ENCODE measurements at places on chromosomes 2 and 18.
A peak's percentile ranks its signal among the peaks of the same experiment; 100 is the strongest.

- peak; percentile 1 for DNase-seq
Observed at GRCh38 chr2:7288484-7288883, 371.3 kb downstream of the RNF144A start.

DNA sequence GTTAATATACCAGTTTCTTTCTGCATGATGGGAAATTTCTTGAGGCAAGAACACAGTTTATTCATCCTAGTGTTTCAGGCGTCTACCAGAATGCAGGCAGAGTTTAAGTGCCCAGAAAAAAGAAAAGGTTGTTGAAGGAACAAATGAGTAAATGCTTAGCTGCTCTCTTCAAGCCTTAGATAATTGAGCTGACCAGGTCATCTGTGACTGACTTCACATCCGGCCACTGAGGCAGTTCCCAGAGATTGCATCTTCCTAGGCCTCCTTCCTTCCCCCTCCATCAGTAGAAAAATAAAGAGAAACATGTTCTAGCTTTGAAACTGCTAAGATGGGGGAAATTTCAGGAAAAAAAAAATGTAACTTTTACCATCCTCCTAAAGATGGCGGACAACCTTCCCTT lies 9.4 kb upstream of the TMEM163 start:
- no peak for DNase-seq

DNA sequence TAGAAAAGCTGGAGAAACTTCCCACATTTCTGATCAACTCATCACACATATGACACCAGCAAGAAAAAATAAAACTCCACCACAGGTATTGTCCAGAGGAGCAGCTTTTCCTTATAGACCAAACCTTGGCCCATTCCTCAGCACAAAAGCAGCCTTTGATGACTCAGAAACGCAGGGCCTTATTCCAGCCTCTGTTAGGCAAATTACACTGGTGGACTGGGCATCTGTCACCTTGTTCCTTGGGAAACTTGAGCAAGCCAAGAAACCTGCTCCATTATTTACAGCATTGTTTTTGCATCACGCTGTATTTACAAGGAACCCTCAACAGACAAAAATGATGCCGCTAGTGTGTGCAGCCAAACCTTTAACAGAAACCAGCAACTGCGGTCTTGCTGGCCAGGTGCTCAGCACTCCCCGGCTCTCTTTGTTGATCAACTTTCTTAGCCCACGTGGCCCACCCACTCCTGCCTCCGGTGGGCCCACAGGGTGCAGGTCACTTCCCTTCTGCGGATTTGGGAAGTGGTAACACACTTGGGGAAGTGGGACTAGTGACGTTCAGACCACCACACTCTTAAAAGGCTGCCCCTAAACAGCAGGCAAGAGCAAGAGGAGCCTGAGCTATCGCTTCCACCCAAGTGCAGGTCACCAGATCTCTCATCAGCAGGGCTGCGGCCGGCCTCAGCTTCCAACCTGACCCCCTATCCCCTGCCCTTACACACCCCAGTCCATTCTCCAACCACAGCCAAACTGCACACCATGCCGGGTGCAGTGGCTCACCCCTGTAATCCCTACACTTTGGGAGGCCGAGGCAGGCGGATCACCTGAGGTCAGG lies 1.5 kb downstream of the AP1S3 start:
- DNase-seq, result no peak

DNA sequence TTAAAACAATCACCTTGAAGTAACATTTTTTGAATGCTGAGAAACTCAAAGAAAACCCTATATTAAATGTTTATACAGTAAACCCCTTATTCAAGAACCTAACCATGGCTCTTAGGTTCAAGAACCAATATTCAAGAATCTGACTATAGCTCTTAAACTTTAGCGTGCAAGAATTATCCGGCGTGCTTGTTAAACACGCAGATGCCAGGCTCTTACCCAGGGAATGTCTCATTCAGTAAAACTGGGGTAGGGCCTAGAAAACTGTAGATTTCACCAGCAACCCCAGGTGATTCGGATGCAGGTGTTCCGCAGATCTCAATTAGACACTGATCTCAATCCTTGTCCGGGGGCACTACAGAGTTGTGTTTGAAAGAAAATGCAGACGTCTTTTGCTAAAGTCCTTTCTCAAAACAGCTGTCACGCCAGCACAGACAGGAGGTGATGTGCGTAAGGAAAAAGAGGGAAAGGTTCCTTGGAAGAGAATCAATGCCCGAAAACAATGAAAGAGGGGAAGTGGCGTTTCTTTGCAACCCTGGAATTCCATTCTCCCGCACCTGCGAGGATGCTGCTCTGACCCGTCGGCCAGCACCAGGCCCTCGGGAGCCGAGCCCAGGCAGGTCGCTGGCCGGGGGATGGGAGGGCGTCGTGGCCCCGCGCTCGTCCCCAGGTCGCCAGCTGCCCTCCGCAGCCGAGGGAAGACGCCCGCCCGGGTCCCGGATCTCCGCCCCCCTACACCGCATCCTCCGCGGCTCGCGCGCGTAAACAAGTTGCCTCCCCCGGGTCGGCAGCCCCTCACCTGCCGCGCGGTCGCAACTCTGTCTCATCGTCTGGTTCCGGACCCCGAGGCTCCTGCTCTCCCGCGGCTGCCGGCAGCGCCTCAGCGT lies 851 bp downstream of the EIF2AK3 start:
- peak; percentile 30 for DNase-seq

DNA sequence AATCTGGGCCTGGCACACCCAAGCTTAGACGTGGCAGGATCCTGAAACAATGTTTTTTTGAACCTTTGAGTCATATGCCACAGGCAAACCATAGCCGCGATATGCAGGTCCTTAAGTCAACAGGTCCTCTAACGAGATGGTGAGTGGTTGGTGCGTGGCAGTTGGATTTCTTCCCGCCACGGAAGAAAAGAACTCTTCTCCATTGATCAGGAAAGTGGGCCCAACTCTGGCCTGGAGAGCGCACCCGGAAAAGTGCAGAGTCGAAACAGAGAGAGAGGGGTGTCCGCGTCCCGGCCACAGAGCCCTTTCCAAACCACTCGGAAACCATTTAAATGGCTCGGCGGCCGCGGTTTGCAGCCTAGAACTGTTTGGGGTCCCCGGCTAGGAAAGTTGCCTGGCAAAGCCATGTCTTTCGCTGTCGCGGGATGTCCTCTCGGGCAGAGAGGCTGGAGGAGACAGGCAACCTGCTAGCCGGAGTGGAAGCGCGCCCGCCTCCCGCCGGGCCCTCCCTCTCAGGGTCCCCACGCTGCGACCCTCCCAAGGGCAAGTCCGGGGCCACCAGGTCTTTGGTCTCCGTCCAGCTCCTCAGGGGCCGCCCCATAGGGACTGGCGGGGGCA lies 777 bp downstream of the GALNT3 start:
- peak; percentile 65 for DNase-seq

DNA sequence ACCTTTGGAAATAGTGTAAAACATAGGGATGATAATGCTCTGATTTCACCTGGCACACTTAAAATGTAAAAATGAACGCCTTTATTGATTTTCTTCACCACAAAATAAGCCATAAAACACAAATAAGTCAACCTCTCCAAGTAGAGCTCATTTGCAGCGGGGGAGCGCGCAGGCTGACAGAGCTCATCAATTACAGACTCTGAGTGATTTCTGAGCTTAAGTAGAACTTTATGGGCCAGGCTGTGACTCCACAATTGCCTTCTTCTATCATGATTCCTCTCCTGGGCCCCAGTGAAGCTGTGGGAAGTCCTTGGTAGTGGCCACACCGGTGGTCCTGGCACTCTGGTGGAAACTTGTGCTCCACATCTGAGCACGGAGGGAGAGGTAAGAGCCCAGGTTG lies 789.0 kb upstream of the RAB6C start:
- DNase-seq, result no peak

DNA sequence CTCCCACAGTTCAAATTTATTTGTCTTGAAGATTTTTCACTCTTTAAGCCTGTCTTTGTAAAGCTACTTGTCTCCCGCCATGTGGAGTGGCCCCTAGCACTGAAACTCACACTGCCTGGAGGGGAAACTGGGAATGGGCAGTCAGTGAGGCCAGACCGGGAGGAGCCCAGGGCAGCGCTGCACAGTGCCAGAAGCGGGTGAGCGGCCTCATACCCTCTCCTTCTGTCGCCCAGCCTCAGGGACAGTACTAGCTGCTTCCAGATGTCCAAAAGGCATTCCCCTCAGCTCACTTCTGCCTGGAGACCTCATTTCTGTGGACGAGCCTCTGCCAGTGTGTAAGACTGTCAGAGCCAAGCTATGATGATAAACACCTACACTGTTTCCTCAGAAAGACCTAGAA lies 79.9 kb downstream of the SEPTIN10 start:
- DNase-seq, result no peak

DNA sequence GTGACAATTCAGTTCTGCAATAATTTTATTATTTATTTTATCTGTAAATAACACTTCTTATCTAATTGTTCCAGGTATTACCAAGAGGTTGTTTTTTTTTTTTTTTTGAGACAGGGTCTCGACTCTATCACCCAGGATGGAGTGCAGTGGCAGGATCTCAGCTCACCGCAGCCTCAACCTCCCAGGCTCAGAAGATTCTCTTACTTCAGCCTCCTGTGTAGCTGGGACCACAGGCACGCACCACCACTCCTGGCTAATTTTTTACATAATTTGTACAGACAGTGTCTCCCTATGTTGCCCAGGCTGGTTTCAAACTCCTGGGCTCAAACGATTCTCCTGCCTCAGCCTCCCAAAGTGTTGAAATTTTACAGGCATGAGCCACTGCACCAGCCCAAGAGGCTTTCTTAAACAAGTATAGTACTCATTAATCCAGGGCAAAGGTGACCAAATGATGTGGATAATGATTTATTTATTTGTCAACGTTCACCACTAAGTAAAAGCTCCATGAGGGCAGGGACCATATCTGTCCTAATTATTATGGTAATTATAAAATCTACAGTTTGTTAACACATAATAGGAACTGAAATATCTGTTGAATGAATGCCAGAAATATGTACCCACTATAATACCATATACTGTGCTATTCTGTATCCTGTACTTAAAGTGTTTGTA lies 12.0 kb downstream of the STK17B start:
- no peak for DNase-seq

DNA sequence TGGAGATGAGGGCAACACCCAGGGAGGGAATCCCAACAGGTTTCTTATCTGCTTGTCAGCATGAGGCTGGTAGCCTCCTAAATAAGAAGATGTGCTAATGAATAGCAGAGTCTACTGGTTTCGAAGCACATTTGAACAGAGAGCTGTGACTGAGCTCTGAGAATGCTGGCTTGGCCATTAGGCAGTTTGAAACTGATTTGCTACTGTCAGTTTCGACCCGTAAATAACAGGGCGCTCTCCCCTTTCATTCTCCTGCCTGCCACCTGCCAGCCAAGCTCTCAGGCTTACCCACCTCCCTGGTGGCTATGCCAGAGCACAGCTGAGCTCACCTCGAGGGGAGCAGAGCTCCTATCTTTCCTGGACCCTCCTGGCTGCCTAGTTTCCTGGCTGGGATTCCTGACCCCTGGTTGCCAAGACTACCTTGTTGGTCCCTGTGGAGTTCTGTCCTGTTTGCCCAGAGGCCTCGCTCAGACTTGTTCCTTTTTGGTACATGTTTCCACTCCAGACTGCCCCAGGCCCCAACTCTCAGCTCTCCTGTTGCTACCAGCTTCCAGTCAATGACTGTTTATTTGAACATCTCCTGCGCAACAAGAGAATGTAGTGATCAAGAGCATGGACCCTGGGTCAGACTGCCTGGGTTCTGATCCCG lies 102.3 kb upstream of the ALPP start:
- DNase-seq, result no peak

GRCh38 chr2:237717366-237718276 lies 81.0 kb upstream of the RBM44 start:
- no peak for DNase-seq

DNA sequence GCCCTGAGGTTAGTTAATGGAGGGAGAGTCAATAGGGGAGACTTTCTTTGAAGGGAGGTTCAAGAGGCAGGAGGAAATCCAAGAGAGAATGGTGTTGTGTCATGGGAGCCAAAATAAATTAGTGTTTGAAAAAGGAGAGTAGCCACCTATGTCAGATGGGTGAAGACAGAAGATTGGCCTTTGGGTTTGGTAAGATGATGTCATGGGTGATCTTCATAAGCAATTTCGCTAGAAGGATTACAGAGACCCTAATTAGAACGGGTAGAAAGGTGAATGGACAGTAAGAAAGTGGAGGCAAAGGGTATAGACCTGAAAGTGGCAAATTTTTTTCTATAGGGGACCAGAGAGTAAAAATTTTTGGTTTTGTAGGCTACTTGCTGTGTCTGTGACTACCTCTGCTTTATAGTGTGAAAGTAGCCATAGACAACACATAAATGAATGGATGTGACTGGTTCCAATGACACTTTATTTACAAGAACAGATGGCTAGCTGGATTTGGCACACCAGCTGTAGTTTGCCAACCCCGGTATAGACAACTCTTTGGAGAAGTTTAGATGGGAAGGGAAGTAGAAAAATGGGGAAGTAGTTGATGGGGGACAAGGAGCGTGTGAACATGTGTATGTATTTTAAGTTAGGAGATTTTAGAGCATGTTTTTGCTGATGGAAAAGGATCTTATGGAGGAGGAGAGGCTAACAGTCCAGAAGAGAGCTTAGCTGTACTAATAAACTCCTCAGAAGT lies 9.3 kb downstream of the STAMBP start:
- no peak for DNase-seq

- no peak for DNase-seq
Observed at GRCh38 chr2:29097569-29097968, 17.6 kb upstream of the CLIP4 start.

GRCh38 chr2:132547090-132547687 lies 122.8 kb downstream of the LYPD1 start:
- peak; percentile 81 for DNase-seq

DNA sequence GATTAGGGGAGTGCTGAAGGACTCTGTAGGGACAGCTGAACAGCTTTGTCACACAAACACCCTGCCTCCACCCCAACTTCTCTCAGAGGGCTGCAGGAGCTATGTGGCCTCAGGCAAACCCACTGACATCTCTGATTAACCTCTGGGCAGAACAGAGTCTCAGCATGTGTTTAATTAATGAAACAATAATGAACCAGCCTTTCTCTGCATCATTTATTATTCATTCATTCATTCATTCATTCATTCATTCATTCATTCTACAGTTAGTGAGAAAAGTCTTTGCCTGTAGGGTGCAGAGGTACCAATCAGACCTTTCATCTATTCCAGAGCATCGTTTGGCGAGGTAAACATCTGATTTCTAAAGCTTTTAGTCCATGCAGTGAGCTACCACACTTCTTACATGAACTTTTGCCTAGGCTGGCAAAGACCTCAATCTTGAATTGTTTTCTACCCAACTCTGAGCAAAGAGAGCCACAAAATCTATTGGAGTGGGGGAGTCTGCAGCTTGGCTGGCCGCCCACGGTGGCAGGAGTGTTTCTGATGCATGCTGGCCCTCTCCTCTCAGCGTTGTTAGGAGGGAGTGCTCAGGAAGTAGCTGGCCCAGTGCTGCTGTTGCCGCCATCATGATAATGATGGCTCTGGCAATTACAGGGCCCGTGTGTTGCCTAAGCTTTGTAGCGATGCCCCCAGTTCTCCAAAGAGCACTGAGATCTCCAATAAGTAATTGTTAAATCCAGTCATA lies 198.9 kb downstream of the SMAD7 start:
- DNase-seq, result no peak

GRCh38 chr2:48419884-48420511 lies 110.0 kb upstream of the STON1 start:
- no peak for DNase-seq

GRCh38 chr2:167963899-167964649 lies 283.3 kb downstream of the STK39 start:
- DNase-seq, result no peak

- DNase-seq, result no peak
Observed at GRCh38 chr18:66533693-66534092, 70.2 kb downstream of the CDH19 start.

Data from EH (cell line).